ENCODE measurements at places on chromosomes 2 and 18. TPM values are rescaled to one million over a fixed set of nuclear protein-coding genes. Genes with fewer than 3 reads are reported as not detected.
A peak's percentile ranks its signal among the peaks of the same experiment; 100 is the strongest.

GRCh38 chr2:218529990-218530389 is 38.2 kb downstream of the USP37 start:
- DNase-seq, result no peak

DNA sequence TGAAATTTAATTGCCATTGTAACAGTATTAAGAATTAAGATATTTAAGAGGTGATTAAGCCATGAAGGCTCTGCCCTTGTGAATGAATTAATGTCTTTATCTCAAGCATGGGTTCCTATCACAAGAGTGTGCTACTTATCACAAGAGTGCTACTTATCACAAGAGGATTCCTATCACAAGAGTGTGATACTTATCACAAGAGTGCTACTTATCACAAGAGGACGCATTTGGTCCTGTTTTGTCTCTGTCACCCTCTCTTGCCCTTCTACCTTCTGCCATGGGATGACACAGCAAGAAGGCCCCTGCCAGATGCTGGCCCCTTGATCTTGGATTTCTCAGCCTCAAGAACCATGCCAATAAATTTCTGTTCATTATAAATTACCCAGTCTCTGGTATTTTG is 13.2 kb upstream of the COL5A2 start:
- no peak for DNase-seq

DNA sequence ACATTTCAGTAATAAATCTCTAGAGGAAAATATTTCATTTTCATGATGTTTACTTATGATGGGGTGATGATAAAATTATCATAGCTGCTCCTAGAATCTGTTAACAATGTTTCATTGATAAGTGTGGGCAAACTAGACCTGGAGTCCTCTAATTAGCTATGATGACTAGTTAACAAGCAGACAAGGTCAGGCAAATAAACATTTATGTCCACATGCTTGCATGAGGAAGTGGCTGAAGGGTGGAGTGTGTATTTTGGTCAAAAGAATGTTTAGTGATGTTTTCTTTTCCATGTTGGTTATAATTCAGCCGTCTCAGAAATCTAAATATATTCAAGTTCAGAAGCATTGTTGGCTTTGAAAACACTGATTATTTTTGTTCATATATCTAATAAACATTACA is 99.9 kb upstream of the FN1 start:
- DNase-seq, result no peak

- DNase-seq, result no peak
Measured at GRCh38 chr18:36580874-36581750, 247.7 kb downstream of the TPGS2 start.

DNA sequence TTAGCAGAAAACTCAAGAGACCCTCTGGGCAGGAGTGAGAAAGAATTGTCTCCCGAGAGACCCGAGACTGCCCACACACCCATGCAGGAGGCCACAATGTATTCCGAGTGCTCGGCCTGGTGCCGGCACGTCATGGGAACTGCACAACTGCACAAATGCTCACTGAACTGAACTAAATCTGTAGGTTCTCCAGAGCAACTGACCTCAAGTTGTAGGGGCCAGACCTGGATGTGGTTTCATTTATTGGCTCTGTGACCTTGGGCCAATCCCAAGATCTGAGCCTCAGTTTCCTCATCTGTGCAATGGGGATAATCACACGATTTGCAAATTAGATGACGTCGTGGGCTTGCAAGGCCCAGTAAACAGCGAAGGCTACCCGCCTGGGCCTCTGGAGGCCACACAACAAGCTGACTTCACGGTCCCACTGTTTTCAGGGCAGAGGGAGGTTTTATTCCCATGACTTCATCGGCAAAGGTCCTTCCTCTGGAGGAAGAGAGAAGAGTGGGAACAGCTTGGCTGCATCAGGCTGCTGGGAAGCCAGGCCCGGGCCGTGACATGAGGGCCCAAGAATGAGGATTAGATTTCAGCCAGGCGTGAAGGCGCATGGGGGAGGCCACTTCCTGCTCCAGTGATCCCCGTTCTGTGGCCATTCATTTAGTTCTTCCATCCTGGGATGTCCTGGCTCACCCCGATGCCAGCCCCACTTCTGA is 3.6 kb upstream of the ERFE start:
- peak; percentile 65 for DNase-seq

DNA sequence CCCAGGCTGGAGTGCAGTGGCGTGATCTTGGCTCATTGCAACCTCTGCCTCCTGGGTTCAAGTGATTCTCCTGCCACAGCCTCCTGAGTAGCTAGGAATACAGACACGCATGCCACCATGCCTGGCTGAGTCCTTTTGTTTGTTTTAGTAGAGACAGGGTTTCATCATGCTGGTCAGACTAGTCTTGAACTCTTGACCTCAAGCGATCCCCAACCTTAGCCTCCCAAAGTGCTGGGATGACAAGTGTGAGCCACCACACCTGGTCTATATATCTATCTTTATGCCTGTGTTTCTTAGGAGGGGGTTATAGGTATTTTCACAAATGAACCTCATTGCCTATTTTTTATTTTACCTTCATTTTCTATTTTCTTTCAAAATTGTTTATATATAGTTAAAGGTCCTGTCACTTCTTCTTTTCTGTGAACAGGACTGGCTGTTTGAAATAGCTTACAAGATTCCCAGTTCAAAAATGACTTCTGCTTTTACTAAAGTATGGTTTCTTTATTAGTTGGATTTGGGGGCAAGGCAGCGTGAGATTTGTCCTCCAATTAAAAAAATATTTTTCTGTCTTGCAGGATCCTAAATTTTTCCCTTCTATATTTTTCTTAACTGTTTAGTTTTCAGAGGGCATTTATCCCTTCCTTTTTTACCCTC is 16.4 kb upstream of the MARCHF7 start:
- DNase-seq, result no peak

DNA sequence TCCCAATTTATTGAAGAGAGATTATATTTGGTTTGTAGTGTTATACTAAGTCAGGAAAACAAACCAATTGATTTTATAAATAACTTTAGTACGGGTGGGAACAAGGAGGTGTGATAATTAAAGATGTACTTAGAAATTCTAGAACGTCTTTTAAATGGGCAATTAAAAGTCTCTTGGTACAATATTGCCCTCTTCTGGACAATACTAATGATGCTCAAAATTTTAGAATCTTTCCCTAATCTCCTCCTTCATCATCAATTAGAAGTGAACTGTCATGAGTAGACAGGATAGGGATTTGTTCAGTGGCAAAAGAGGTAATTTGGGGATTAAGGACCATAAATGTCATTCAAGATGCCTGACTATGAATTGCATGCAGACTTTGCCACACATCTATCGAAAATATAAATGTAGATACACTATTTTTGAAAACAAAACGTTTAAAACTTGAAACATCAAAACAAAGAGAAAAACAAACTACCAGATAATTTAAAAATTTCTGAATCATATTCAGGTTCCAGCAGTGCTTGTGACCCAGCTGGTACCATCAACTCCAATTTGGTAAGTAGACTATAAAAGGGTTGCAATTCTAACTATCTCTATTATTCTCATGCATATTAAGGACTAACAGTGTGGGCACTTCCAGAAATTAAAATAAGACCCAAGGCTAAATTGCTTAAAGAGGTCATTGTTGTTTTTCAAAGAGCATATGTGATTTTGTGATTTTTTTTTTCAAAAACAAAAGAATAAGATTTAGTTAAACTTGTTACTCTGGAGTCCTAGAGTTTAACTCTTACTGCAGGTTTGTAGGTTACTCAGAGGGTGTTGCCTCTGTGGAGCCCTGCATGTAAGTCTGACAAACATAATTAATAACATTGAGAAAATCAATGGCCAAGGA is 123.5 kb downstream of the LAMA3 start:
- no peak for DNase-seq

- DNase-seq, result no peak
Measured at GRCh38 chr2:108573061-108573460, 38.8 kb downstream of the LIMS1 start.

- no peak for DNase-seq
Measured at GRCh38 chr2:239311132-239312040, 89.4 kb downstream of the HDAC4 start.

DNA sequence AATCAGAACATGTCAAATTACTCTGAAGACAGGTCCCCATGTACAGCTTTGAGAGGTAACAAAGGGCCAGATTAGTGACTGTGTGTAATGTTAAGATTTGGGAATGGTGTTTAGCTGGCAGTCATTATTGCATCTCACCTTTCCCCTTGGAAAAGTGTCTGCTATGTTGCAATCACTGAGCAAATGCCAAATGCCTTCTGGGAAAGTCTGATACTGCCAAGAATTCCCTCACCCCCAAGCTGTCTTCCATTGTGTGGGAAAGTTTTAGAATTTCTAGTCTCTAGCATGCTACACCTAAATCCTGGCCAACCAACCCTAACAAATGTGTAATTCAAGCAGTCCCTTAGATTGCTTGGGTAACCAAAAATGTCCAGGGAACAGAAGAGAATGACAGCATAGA is 13.6 kb upstream of the PELI1 start:
- no peak for DNase-seq

DNA sequence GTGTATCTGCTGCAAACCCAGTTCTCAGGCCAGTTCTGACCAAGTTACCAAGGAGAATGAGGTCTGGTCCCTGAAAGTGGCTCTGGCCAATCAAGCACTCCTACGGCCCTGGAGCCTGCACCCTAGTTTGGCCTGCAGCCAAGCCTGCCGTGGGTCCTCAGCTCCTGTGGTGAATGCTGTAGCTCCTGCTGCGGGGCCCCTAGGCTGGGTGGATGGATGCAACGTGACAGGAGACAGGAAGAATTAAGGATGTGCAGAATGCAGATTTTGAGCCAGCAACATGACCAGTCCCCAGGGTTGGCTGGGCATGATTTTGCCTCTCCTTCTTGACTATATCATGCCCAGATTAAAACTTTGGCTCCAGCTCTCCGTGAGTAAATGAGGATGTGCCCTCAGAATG is 97.2 kb downstream of the SMAD7 start:
- no peak for DNase-seq

DNA sequence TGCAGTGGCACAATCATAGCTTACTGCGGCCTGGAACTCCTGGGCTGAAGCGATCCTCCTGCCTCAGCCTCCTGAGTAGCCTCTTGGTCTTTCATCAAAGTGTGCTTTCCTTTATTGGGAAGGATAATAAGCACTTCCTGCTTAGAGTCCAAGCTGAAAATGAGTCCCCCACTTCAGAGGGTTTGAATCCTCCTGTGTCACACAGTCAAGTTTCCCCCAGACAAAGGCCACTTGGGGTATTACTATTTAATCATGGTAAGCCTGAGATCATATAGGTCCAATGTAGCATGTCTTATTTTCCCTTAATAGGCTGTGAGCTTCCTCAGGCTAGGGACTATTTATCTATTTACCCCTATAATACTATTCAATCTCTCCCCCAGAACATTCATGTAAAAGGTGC is 11.4 kb upstream of the KIAA2012 start:
- no peak for DNase-seq

- DNase-seq, result no peak
Measured at GRCh38 chr2:146931109-146931508, 913.7 kb upstream of the ACVR2A start.

GRCh38 chr2:69768789-69769188 is 26.9 kb downstream of the ANXA4 start:
- DNase-seq, result no peak

- DNase-seq, result no peak
Measured at GRCh38 chr2:240956171-240956934, 42.1 kb upstream of the SNED1 start.

DNA sequence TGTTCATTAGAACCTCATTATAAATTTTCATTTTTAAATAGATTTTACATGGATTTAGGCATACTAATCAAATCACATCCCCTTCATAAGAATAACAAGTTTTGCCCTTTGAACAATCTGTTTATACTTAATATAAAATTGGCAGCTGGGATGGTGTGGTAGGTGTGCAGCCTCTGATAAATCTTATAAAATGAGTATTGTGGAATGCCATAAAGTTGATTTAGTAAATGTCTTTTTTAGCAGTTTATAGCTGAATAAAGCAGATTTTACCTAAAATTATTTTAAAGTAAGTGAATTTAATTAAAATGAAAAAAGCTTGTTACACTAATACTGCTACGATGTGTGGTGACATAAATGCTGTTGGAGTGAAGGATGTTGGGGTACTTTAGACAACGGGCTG is 35.5 kb downstream of the VAPA start:
- DNase-seq, result no peak

- DNase-seq, result no peak
Measured at GRCh38 chr2:54122171-54122935, 6.9 kb downstream of the ACYP2 start.

GRCh38 chr2:14199040-14199439 is 433.5 kb upstream of the LRATD1 start:
- DNase-seq, result no peak

DNA sequence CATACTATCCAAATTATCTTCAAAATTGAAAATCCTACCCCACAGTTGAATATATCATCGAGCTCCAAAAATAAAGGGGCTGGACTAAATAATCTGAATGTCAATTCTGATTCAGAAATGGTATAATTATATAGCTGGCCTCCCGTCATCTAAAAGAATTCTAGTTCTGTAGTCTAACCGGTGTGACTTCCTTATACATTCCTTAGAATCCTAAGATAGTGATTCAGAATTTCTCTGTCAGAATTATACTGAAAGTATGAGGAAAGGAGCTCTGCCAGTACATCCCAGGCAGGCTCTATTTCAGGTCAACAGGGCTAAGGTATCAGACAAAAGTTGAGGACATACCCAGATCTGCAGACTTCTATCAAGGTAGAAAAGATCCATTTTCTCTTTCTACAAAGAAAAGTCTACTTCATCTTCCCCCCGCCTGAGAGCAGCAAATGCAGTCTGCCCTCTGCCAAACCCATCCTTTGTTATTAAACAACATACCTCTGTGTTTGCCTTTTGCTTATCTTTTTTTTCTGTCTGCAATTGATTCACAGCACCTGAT is 128.5 kb downstream of the METTL4 start:
- DNase-seq, result no peak

- no peak for DNase-seq
Measured at GRCh38 chr18:9561759-9562158, 52.6 kb downstream of the PPP4R1 start.

PLEKHB2 gene
- polyA plus RNA-seq, result 90.3 TPM

HMSD gene
- 1.8 TPM for polyA plus RNA-seq

PAX3 gene
- polyA plus RNA-seq, result 0.14 TPM

SNORC gene
- 3.7 TPM for polyA plus RNA-seq

PLGLB2 gene
- polyA plus RNA-seq, result 4.7 TPM

GPR17 gene
- 0.48 TPM for polyA plus RNA-seq

MEMO1 gene
- 37.0 TPM for polyA plus RNA-seq

EFEMP1 gene
- polyA plus RNA-seq, result 86.5 TPM

ACVR1C gene
- 0.11 TPM for polyA plus RNA-seq

RNU2-63P gene
- polyA plus RNA-seq, result not detected

LCLAT1 gene
- 17.4 TPM for polyA plus RNA-seq

LIPG gene
- polyA plus RNA-seq, result 54.3 TPM

CRACDL gene
- polyA plus RNA-seq, result 2.7 TPM

All from left renal cortex interstitium (tissue), 4 donors.